Activated CD8-positive, alpha-beta memory T cell treated with anti-CD3 and anti-CD28 coated beads, Interleukin-2, amount 50 U/mL, for 4 hours (primary cell): ENCODE measurements at places on chromosomes 2 and 18.
A peak's percentile ranks its signal among the peaks of the same experiment; 100 is the strongest.

DNA sequence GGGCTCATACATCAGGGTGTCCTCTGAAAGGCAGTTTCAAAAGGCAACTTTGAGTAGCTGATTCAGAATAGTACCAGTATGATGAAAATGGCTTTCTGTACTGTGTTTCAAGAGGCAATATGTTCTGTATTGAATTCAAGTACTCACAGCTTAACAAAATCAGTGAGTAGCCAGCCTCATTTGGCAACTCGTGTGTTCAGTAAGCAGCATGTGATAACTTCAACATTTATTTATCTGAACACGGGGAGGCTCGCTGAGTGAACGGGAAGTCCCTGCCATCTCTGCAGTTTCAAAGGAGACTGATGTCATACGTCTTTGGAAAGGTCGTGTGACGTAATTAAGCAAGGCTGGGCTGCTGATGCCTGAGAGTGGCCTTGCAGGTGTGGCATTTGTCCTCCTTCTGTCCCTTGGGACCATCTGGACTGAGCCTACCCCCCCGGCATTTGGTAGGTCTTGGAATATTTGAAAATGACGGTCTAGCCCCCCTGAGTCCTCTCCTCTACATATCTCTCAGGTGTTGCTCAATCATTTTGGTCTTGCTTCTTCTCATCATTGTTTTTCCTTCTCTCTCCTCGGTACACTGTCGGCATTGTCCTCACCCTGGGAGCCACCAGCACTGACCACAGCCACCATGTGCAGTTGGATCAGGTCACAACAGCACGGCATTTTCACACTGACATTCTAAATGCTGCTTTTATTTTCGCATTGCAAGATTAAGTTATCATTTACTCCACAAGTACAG, 62.8 kb downstream of the SMIM21 start:
- DNase-seq = no peak

GRCh38 chr18:33923980-33924379, 300.7 kb downstream of the NOL4 start:
- no peak for DNase-seq

- DNase-seq = no peak
Observed at GRCh38 chr2:5969303-5969702, 277.1 kb downstream of the SOX11 start.

GRCh38 chr2:167310442-167310841, 422.2 kb downstream of the XIRP2 start:
- DNase-seq = no peak

- DNase-seq = no peak
Observed at GRCh38 chr2:160445673-160446072, 47.9 kb downstream of the RBMS1 start.

- no peak for DNase-seq
Observed at GRCh38 chr2:2331881-2332280, 806 bp upstream of the MYT1L start.

DNA sequence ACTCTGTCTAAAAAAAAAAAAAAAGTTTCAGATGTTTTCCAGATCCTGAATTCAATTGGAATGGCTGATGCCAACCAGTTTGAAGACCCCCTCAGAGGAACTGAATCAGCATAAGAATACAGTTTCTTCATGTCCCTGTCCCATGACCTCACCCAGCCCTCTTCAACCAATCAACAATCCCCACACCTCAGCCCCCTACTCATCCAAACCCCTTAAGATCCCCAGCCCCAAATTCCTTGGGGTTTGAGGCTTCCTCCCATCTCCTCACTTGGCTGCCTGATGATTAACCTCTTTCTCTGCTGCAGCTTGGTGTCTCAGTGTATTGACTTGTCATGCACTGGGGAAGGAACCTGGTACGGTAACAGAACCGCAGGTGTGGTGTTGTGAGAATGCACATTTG, 97.6 kb upstream of the CABLES1 start:
- DNase-seq = no peak

DNA sequence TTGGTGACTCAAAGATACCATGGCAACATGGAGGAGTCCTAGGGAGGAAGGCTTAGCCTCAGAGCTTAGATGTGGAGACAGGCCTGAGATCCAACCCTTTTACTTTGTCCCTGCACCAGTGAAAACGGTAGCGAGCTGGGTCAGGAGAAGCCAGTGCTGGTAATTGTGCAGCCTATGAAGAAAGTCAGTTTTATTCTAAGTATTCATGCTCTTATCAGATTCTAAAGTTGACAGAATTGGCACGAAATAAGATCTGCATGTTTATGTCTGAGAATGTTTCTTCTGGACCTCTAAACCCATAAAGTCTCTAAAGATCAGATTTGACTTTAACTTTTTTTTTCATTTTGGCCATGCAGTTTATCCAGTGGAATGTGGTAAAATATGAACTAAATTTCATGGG, 93.8 kb downstream of the SCG2 start:
- no peak for DNase-seq

GRCh38 chr18:76493213-76494161, 1.6 kb downstream of the ZNF516 start:
- DNase-seq = peak; percentile 28

DNA sequence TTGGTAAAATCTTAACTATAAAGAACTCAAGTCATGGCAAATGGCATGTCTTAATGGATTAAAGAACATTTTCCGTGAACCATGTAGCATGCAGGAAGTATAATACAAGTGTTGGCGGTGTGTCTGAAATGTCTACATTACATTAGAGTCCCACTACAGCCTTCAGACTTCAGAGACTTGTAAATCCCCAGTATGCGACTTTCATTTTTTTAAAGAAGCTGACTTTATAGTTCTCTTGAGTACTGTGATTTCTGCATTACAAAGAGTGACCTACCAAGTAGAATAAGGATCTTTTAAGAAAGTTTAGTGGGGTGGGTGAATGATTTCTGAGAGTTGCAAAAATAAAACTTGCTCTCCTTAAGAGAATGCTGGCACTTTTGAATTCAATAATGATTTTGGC, 140.7 kb upstream of the FN1 start:
- DNase-seq = no peak

- DNase-seq = no peak
Observed at GRCh38 chr2:118059919-118060478, 28.3 kb upstream of the INSIG2 start.

- DNase-seq = no peak
Observed at GRCh38 chr2:232891621-232892071, 21.6 kb downstream of the SNORC start.

- DNase-seq = no peak
Observed at GRCh38 chr2:17188721-17189120, 329.5 kb downstream of the RAD51AP2 start.

GRCh38 chr18:79526468-79527460, 131.0 kb downstream of the NFATC1 start:
- no peak for DNase-seq

DNA sequence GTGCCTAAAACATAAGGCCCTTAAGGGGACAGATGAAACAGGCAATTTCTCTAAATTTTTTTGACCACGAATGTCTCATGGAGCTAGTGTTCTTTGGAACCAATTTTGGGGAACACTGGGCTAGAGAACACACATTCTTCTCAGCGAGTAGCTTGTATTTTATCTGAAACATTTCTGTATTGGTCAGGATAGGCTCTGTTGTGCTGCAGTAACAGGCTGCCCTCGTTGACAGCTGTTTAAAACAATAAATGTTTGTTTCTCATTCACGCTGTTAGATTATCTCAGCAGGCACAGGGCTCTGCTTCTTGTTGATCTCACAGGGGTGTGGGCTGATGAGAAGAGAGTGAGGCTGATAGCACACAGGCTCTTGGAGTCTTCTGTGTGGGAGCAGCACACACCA, 105.3 kb downstream of the SH3RF3 start:
- DNase-seq = no peak

DNA sequence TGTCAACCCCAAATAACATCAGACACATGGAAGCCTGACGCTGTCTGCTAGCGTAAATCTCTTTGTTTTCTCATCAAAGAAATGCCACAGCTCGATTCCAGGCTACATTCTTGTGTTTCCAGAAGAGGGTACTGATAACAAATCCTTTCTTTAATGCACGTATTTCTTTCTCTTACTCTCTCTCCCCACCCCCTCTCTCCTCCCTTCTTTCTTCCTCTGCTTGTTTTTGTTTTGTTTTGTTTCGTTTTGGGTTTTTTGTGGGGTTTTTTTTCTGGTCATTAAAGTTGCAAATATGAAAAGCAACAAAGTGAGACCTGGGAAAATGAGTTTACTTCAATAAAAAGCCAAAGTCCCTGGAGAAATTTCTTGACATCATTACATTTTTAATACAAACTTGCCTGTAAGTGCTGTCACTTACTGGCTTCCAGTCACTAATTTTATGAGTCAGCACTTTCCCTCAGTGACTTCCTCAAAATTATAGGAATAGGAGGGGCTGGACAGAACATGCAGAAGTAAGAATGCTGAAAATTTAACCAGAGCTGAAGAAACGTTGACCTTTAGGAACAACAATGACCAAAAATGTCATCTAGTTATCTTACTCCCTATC, 106.7 kb upstream of the NABP1 start:
- DNase-seq = no peak

- no peak for DNase-seq
Observed at GRCh38 chr18:7953095-7953958, 386.2 kb downstream of the PTPRM start.

DNA sequence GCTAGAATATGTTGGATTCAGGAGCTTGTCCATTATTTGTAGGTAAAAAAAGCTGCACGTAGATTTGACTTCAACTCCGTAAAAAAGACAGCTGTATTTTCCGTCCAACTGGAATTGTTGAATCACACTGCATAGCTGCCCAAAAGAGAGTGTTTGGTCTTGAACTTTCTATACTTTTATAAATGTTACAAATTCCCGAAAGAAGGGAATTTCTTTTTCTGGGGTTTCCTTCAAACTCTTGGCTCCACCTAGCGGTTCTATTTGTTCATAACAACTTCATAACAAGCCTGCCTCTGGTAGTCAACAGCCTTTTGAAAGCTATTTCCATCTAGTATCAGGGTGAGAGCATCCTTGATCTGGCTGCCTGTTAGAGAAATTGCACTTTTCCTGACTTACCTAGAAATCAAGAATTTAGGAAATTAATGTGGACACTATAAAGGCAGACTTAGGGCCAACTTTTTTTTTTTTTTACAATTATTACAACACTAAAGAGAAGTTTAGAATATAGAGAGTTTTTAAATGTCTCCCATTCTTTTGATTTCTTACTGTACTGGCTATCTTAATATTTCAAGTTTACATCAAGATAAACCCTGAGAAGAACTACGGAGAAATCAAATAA, 48.1 kb downstream of the TMEM185B start:
- no peak for DNase-seq

- no peak for DNase-seq
Observed at GRCh38 chr18:71725256-71725655, 818.9 kb downstream of the CBLN2 start.

DNA sequence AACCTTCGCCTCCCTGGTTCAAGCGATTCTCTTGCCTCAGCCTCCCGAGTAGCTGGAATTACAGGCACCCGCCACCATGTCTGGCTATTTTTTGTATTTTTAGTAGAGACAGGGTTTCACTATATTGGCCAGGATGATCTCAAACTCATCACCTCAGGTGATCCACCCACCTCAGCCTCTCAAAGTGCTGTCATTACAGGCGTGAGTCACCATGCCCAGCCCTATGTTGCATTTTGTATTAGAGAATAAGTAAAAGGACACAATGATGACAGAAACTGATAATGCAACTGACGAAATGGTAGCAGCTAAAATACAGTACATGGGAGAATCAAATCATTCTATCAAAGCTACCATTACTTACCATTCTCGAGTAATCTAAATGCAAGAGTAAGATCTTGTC, 276.7 kb downstream of the DSEL start:
- peak; percentile 14 for DNase-seq

- DNase-seq = peak; percentile 57
Observed at GRCh38 chr2:218648088-218648786, 11.2 kb downstream of the ZNF142 start.

DNA sequence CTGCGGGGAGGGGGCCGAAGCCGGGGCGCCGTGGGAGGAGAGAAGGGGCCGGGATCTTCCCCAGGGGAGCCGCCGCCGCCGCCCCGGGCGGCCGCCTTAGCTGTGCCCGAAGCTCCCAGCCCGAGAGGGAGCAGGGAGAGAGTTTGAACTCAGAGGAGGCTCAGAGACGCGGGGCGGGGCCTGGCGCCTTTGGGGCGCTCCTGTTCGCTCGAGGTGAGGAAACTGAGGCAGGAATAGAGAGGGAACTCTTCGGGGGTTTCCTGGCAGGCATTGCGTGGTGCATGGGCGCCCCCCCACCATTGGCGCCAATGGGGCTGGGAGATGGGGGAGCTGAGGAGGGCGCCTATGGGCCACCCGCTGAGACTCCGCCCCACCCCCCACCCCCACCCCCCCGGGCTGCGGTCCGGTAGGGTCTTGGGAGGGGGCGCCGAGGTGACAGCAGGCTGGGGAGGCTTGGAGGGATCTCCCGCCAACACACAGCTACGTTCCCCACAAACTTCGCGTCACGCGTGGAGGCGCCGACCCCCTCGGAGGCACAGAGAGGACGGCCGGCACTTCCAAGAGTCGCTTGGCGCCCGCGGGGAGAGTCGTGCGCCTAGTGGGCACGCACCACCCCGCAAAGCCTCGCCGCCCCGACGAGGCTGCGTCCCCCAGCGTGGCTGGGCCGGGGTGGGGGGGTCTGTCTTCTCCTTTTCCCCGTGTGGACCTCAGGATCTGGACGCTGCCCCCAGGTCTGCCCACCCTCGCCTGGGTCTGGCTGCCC, 680 bp downstream of the CTDSP1 start:
- peak; percentile 46 for DNase-seq

- no peak for DNase-seq
Observed at GRCh38 chr18:68054669-68055068, 538.1 kb upstream of the DSEL start.

- DNase-seq = no peak
Observed at GRCh38 chr2:235533616-235534385, 40.0 kb downstream of the AGAP1 start.

DNA sequence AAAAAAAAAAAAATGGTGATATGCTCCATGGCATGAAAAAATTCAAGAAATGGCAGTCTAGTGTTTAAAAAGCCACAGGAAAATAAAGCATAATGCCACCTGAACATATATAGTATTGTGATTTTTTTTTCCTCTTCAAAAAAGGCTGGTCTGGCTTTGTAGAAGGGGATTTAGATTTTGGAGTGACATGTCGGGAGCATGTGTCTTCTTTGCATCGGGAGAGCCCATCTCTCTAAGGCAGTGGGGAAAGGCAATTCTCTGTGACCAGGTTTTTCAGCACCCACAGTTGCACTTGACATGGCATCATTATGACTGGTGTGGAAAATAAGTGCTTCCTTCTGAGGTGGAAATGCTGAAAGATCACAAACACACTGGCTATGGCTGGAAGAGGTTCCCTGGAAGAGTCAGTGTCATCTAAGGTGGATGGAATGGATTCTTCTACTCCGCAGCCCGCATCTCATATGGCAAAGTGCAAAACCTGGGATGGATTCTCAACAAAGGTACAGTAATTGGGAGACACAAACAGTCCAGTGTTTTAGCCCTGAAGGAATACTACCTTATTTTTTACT, 172.5 kb downstream of the AGAP1 start:
- no peak for DNase-seq

GRCh38 chr18:23894661-23895175, 119.8 kb upstream of the TTC39C start:
- no peak for DNase-seq

DNA sequence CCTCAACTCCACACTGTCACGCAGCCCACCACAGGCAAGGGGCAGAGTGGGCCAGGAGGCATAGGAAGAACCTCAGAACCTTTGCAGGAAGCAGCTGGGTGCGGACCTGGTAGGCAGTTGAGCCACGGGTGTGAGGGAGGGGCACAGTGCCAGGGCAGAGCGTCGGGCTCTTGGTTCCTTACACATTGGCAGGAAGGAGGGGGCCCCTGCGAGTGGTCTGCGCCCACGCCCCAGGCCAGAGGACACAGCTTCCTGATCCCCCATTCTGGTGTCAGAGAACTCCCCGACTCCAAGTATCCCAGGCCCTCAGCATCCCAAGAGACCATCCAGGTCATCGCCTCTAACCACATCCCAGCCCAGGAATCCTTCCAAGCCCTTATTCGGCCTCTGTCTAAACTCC, 61.5 kb downstream of the TNS1 start:
- DNase-seq = no peak
